ENCODE measurements at places on chromosomes 7 and 10. TPM values are rescaled to one million over a fixed set of nuclear protein-coding genes. Genes with fewer than 3 reads are reported as not detected.
A peak's percentile ranks its signal among the peaks of the same experiment; 100 is the strongest.

The HHEX gene
- total RNA-seq: 3.3 TPM

The UPK3BL2 gene
- 1.7 TPM for total RNA-seq

- peak overlapping the region; percentile 48 for H3K27ac ChIP-seq
- DNase-seq: peak; percentile 55
- H3K27me3 ChIP-seq: no peaks in the 10 kb centered on the region
- peaks cover 6% of the 10 kb centered on the region for H3K4me1 ChIP-seq
Observed at GRCh38 chr7:23020742-23021401, 6.9 kb upstream of the HYCC1 start.

DNA sequence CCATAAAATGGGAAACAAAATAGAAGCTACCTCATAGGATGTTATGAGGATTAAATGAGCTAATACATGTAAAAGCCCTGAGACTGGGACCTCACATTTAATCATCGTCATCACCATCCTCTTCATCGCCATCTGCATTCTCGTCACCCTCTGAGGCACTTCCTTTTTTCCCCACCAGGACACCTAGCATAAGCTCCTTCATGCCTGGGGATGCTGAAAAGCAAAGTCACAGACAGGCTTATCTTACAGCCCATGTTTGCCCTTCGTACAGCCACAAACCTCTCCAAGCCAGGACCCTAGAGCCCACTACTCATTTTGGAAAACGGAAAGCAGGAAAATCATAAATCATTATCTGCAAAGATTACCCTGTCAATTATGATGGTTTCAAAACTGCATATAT, 249.6 kb downstream of the GPAM start:
- no peaks in the 10 kb centered on the region for H3K27me3 ChIP-seq
- H3K4me3 ChIP-seq: no peak overlapping the region
- no peak overlapping the region for H3K27ac ChIP-seq
- no peaks in the 10 kb centered on the region for H3K36me3 ChIP-seq
- no peaks in the 10 kb centered on the region for H3K4me1 ChIP-seq

DNA sequence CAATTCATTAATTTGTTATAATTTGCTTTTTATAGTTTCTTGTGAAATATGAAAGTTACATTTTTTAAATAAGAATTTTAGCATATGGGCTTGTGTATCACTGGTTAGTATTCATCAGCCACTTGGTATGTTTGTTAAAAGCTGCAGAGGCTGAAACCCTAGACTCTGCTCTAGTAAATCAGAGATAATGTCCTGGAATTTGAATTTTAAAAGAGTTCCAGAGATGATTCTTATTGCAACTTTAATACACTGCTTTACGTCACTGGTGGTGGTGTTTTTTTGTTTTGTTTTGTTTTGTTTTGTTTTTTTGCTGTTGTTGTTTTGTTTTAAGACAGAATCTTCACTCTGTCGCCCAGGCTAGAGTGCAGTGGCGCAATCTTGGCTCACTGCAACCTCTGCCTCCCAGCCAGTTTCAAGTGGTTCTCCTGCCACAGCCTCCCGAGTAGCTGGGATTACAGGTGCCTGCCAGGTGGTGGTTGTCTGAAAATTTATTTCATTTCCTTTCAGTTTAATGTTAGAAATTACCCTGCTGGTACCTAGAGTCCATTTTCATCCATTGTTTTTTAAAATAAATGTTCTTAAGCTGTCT, 43.8 kb downstream of the PTPN12 start:
- peaks cover 3% of the 10 kb centered on the region for H3K36me3 ChIP-seq
- H3K4me3 ChIP-seq: no peak overlapping the region
- H3K4me1 ChIP-seq: peaks cover 4% of the 10 kb centered on the region
- H3K27me3 ChIP-seq: no peaks in the 10 kb centered on the region
- no peak for DNase-seq
- H3K27ac ChIP-seq: no peak overlapping the region

DNA sequence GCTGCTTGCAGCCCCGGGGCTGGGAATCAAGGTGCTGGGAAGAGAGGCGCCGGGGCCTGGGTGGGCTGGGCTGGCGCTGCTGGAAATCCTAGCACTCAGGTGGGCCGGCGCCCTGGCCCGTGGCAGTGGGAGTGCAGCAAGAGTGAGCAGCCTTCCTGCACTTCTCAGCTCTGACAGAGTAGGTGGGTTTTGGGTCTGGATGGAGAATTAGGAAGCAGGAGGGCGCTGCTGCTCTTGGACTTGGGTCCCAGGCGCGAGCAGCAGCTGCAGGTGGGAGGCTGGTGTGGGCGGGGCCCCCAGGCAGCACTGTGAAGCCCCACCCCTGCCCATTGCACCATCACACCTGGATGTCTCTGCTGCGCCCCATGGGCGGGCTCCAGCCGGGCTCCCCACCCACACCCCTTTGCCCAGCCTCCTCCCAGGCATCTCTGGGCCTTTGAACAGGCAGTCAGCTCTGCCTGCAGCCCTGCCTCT, 6.0 kb downstream of the BRI3 start:
- H3K4me1 ChIP-seq: peaks cover 61% of the 10 kb centered on the region
- no peaks in the 10 kb centered on the region for H3K36me3 ChIP-seq
- H3K4me3 ChIP-seq: peak overlapping the region; percentile 90
- DNase-seq: no peak

GRCh38 chr7:127629268-127629854, 11.4 kb upstream of the PAX4 start:
- H3K4me3 ChIP-seq: no peak overlapping the region
- DNase-seq: no peak
- peaks cover 13% of the 10 kb centered on the region for H3K27me3 ChIP-seq
- H3K27ac ChIP-seq: no peak overlapping the region
